ENCODE measurements at places on chromosomes 5 and 9.
A peak's percentile ranks its signal among the peaks of the same experiment; 100 is the strongest.

- DNase-seq, result no peak
Measured at GRCh38 chr9:71928806-71929205, 17.4 kb downstream of the C9orf85 start.

GRCh38 chr5:137938751-137939143 lies 49.5 kb downstream of the PKD2L2 start:
- DNase-seq, result no peak

DNA sequence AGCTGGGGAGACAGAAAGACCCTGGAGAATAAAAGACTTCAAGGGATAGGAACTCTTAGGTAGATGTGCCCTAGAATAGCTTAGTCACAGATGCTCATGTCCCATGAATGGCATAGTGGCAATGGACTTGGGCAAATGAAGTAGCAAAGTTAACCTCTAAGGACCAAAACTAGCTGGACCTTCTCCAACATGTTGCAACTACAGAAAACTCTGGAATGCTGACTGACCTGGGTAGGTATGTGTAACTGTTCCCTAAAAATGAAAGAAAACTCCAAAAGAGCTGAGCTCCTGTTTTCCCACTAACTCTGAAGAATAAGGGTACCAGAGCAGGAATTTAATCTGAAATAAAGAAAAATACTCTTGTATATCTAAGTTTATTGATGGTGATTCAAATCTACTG lies 12.5 kb upstream of the LPAR1 start:
- no peak for DNase-seq

- DNase-seq, result no peak
Measured at GRCh38 chr5:103280967-103281366, 22.4 kb downstream of the MACIR start.

DNA sequence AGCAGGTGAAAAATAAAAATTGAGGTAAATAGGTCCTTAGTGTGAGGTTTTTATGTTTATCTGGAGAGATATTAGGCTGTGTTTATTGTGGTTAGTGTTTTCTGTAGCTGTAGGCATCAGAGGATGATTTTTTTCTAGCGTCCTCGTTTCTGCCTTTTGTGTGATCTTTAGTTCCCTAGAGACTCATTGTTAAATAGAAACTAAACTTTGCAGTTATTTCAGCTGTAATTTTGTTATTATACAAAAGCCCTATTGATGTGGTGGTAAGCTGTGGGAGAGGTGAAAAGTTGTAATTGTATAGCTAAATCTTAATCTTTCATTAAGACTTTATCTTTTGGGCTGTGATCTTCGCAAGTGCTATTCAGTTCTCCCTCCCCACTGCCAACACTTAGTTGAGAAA lies 340.3 kb downstream of the CYLC2 start:
- no peak for DNase-seq

- peak; percentile 83 for DNase-seq
Measured at GRCh38 chr5:14726066-14726838, 61.7 kb downstream of the OTULIN start.

DNA sequence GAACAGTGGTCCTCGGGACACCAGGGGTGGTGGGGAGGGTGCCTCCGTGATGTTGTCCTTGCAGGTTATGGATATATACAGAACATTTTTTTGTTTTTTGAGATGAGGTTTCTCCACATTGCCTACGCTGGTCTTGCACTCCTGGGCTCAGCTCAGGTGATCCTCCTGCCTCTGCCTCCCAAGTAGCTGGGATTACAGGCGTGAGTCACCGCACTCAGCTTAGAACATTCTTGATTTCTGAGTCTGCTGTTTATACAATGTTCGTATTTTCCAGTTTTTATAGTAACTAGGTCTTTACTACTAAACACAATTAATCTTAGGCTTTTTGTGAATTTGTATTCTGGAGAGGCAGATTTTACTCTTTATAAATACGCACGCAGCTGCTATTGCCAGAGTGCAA lies 6.0 kb downstream of the PMPCA start:
- DNase-seq, result no peak

GRCh38 chr9:106312906-106313305 lies 550.1 kb upstream of the ZNF462 start:
- no peak for DNase-seq

DNA sequence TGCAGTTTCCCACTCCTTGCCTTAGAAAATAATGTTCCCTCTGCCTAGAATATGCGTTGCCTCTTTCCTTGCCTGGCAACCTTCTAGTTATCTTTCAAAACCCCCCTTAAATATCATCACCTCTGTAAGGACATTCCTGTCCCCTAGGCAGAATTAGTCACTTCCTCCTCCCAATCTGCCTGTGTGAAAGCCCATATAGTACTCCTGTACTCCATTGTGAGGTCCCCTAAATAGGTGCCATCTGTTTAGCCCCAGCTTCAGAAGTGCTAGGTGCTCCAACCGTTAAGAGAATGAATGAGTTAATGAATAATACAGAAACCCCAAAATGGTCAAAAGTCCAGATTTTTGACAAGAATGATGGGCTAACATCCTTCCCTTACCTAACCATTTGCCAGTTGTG lies 181.4 kb downstream of the GDNF start:
- no peak for DNase-seq

- DNase-seq, result no peak
Measured at GRCh38 chr9:82580921-82581320, 482.0 kb downstream of the RASEF start.

GRCh38 chr5:20522905-20523482 lies 535.0 kb upstream of the CDH18 start:
- no peak for DNase-seq

DNA sequence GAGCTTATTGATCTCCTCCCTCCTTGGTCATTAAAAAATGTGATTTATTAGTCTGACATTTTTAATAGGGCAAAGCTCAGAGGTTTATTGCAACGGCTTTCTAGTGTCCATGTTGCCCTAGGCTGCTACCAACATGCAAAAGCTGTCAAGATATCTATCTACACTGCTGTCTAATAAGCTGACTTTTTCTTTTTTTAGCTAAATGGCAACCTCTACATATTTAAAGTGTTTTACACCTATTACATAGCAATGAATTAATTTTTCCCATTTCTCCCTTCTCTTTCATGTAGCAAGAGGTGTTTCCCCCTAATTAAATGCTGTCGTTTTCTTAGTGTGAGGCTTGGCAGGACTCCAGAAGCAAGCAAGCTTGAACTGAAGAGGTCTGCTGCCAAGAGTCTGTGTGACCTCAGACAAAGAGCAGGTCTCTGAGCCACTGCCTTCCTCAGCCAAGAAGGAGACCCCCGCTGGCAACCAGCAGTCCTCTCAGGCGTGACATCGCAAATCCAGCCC lies 79.4 kb downstream of the GAS1 start:
- DNase-seq, result no peak

DNA sequence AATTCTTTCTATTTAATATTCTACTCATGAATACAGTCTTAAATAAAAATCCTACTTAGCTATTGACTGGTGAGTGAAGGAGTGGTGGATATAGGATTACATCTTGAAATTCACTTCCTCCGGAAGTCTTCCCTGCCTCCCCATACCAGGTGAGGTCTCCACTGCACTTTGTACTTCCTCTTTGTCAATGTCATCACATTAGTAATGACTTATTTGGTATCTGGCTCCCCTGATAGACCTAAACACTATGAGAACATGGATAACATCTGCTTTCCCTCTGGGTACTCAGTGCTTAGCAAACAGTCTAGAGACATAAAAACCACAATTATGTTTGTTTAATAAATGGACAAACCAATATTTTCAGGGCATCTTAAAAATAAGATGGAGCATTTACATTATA lies 532.1 kb downstream of the PDE4D start:
- no peak for DNase-seq

DNA sequence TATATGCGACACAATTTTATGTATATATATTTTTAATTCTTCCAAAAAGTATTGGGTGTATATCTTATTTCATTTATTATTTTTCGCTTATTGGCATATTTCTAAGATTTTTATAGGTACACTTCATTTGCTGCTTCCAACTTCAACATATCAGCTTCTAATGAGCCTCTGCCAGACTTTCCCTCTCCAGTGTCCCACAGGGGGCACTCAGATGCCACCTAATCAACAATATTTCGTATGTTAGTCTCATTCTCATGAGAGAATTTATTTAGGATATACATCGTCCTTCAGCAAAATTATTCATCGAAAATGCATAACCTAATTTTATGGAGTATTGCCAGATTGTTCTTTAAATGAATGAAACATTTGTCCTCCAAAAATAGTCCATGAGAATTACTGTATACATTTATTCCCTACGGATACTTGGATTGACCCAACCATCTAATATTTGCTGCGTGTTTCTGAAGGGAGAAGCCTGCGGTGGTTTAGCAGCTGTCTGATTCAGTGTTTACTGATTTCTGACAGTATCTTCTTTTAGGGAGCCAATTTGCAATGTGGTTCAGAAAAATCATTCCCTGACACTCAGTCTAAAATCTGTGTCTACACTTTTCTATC lies 100.6 kb upstream of the SELENOP start:
- DNase-seq, result peak; percentile 51

DNA sequence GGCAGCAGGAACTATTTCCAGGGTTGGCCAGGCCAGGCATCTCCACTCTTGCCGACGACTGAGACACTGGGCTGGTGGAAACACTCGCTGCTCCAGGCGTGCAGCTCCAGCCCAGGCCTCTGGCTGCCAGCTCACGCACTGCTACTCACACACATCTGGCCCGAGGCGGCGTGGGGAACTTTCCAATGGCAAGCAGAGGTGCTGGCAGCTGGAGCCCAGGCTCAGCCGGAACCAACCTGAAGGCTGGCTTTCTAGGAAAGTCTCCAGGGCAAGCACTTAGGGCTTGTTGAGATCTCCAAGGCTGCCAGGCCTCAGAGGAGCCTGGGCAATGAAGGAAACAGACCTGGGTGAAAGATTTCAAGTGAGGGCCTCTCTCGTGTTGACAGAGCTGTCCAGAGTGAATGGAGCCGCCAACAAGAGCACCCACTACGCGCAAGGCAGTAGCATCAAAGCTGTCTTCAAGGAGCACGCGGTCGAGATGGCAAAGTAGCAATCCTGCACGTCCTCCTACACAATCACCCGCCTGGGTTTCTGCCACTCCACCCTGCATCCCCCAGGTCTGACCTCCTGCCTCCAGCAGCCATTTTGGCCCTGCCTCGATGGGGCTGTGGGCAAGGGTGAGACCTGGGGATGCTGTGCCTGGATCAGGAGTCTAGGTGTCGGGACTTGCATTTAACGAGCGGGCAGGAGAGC lies 14.4 kb downstream of the SH3PXD2B start:
- no peak for DNase-seq
